Heart right ventricle (tissue), 16 donors: ENCODE measurements at places on chromosomes 11 and 22. TPM values are rescaled to one million over a fixed set of nuclear protein-coding genes. Genes with fewer than 3 reads are reported as not detected.

GRCh38 chr11:110530900-110531741 is 101.4 kb downstream of the FDX1 start:
- no peak for DNase-seq
- H3K4me1 ChIP-seq, result no peaks in the 10 kb centered on the region
- no peaks in the 10 kb centered on the region for H3K36me3 ChIP-seq
- no peak overlapping the region for H3K4me3 ChIP-seq

RIC3 gene
- 10.6 TPM for total RNA-seq

GRCh38 chr11:35688023-35688422 is 25.4 kb downstream of the TRIM44 start:
- H3K4me1 ChIP-seq, result peaks cover 50% of the 10 kb centered on the region
- H3K27me3 ChIP-seq, result no peaks in the 10 kb centered on the region
- no peak for DNase-seq
- no peak overlapping the region for H3K27ac ChIP-seq

DNA sequence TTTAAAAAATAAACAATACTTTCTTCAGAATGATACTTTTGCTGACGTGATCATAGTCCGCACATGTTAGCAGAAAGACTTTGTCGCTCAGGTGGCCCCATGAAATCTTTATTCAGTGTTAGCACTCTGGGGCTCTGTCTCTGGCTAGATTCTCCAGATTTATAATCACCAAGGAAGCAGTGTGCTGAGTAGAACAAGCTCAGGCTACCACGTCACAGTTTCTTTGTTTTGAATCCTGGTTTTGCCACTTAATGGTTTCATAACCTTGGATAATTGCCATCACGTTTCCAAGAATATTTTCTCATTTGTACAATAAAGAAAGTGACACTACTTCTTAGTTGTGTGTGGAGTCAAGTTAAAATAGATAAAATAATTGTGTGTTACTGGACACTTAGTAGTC is 3.9 kb upstream of the MUC15 start:
- no peak overlapping the region for H3K4me3 ChIP-seq
- H3K27me3 ChIP-seq, result no peaks in the 10 kb centered on the region
- H3K36me3 ChIP-seq, result no peaks in the 10 kb centered on the region

C11orf52 gene
- total RNA-seq, result 1.4 TPM

OR52W1 gene
- not detected for total RNA-seq

RCOR2 gene
- 6.5 TPM for total RNA-seq

SLC5A1 gene
- 186 TPM for total RNA-seq
